ENCODE measurements at places on chromosomes 13 and 19.

GRCh38 chr19:8071912-8072311, 19.4 kb downstream of the CCL25 start:
- DNase-seq: no peak

DNA sequence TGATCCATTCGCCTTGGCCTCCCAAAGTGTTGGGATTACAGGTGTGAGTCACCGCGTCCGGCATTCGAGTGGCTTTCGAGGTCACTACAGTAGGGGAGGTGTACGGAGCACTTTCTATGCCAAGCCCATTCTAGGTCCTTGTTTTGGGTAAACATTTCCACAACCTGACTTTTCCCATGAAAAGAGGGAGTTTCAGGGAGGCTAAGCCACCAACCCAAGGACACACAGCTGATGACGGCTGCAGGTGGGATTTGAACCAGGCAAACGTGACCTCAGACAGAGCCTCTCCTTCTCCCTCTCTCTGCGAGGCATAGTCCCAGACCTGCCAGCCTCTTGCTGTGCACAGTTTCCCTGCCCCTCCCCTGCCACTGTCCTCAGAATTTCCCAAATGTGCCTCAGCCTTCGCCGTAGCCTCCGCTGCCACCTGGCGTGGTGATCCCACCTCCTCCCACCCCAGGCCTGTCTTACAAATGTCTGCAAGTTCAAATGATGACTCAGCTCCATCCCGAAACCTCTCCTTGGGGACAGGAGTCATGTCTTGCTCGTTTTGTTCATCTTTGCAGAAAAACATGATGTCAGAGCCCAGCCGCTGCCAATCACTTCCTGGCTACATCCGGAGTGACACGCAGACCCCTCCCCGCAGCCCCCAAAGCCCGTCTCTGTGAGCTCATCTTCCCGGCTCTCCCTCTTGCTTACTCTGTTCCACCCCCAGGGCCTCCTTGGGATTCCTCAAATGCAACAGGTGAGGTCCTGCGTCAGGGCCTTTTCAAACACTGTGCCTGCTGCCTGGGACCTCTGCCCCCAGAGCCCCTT, 6.6 kb upstream of the GADD45B start:
- DNase-seq: no peak

- no peak for DNase-seq
Observed at GRCh38 chr19:4369109-4369887, 25.9 kb downstream of the MPND start.

DNA sequence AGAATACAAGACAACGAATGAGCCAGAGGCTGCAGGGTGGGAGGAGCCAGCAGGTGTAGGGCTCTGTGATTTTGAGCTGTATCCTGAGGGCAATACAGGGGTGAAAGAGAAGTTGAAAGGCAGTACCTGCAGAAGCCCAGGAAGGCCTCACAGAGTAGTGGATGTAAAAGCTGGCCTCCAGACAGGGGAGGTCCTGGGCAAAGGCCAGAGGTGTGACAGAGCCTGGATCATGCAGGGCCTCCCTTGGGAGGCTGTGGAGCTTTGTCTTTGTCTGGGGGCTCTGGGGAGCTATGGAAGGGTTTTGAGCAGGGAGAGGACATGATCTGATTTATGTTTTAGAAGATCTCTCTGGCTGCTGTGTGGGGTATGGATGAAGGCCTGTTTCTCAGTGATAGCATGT, 2.7 kb downstream of the MEGF8 start:
- no peak for DNase-seq
